Epithelial cell of alveolus of lung (primary cell): ENCODE measurements at places on chromosomes 6 and 20. TPM values are rescaled to one million over a fixed set of nuclear protein-coding genes. Genes with fewer than 3 reads are reported as not detected.

ENPP5 gene
- 0.56 and 1.0 TPM in 2 replicates for total RNA-seq

SMIM13 gene
- 9.8 and 17.5 TPM in 2 replicates for total RNA-seq

CST2 gene
- 0.56 TPM in 1 of 2 replicates, not detected in the other for total RNA-seq

TCF19 gene
- total RNA-seq: 2.7 and 21.2 TPM in 2 replicates

CBFA2T2 gene
- 5.0 and 5.9 TPM in 2 replicates for total RNA-seq

EEF1E1 gene
- total RNA-seq: 19.8 and 52.4 TPM in 2 replicates

AGER gene
- 0.65 and 7.7 TPM in 2 replicates for total RNA-seq

DACT2 gene
- 0.39 TPM in 1 of 2 replicates, not detected in the other for total RNA-seq

TMEM244 gene
- total RNA-seq: not detected in 2 replicates

SPATA25 gene
- total RNA-seq: 0.72 and 1.2 TPM in 2 replicates

ERVFRD-1 gene
- total RNA-seq: not detected in 2 replicates

WFDC12 gene
- total RNA-seq: not detected in 2 replicates

SRMS gene
- total RNA-seq: not detected in 2 replicates

KCNQ5 gene
- 0.32 and 0.65 TPM in 2 replicates for total RNA-seq

RHAG gene
- not detected in 2 replicates for total RNA-seq

RIPPLY2 gene
- not detected in 2 replicates for total RNA-seq
